ENCODE measurements at places on chromosomes 1 and 21.
A peak's percentile ranks its signal among the peaks of the same experiment; 100 is the strongest.

DNA sequence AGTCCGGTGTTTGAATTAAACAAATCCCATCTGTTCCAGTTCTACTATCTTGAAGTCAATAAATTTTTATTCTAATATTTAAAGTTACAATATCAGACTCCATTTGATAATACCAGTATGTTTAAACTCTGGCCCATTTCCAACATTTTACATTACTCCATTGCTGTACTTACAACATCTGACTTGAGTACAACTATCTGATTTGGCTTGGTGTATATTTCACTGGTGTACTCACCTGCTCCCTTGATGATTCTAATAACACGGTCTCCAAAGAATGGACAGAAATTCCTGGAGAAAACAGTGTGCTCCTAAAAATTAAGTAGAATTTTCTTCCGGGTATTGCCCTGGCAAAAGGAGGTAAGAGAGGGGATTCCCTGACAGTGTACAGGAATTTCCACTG is 680.5 kb upstream of the ADAMTS5 start:
- no peak for DNase-seq

- DNase-seq: no peak
Measured at GRCh38 chr1:88141499-88142074, 542.5 kb upstream of the PKN2 start.

GRCh38 chr1:226606311-226607267 is 58.0 kb downstream of the STUM start:
- no peak for DNase-seq

DNA sequence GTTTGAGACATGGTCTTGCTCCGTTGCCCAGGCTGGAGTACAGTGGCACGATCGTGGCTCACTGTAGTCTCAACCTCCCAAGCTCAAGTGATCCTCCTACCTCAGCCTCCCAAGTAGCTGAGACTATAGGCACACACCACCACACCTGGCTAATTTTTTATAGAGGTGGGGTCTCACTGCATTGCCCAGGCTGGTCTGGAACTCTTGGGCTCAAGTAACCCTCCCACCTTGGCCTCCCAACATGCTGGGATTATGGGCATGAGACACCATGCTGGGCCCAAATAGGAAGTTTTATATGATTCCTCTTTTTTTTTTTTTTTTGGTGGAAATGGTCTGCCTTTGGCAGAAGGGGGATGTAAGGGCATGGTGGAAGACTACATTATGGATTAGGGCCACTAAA is 6.1 kb upstream of the FNDC7 start:
- no peak for DNase-seq

- peak; percentile 76 for DNase-seq
Measured at GRCh38 chr1:7669559-7670311, 101.4 kb upstream of the VAMP3 start.

- DNase-seq: no peak
Measured at GRCh38 chr21:43354026-43354420, 72.9 kb downstream of the SIK1 start.

DNA sequence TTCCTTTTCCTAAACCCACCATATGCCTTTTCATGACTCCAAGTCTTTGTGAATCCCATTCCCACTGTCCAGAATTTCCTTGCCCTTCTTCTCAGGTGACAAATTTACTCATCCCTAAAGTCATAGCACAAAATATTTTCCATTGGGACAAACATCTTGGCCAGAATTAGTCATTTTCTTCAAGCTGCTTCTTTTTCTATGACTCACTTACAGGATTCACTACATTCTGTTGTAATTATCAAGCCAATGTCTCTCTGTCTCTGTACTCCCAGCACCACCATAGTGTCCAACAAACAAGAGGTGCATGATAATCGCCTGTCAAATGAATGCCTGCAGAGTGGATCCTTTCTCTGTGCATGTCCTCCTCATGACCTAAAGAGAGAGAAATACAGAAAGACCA is 37.8 kb downstream of the SGIP1 start:
- DNase-seq: no peak

DNA sequence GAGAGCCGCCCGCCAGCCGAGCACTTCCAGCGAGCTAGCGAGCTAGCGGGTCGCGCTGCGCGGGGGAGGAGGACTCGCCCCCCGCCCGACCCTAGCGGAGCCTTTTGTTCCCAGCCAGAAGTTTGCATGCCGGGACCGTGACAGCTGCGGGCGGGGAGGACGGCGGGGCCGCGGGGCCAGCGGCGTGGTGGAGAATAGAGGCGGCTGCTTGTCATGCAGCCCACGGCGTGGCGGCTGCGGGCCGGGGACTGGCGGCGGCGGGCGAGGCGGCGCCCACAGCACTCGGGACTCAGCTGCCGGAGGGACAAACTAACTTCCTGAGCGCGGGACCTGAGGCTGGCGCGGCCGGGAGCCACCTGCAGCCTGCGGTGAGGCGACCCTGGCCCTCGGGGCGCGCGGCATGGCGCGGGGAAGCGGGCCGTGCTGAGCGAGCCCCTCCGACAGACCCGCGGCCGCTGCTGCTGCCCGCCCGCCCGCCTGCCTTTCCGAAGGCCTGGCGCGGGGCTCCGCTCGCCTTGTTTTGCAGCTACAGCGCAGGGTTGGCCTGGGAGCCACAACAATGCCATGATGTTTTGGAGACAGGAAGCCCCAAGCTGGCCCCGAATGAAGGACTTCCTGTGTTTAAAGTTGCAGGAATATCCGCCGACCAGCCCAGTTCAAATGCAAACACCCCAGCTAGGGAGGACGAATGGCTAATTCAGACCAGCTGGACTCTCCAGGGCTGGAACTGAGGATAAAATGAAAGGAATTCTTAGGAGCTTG is 82.2 kb upstream of the BMP8A start:
- DNase-seq: no peak

- DNase-seq: no peak
Measured at GRCh38 chr1:6071219-6071618, 25.5 kb downstream of the KCNAB2 start.

DNA sequence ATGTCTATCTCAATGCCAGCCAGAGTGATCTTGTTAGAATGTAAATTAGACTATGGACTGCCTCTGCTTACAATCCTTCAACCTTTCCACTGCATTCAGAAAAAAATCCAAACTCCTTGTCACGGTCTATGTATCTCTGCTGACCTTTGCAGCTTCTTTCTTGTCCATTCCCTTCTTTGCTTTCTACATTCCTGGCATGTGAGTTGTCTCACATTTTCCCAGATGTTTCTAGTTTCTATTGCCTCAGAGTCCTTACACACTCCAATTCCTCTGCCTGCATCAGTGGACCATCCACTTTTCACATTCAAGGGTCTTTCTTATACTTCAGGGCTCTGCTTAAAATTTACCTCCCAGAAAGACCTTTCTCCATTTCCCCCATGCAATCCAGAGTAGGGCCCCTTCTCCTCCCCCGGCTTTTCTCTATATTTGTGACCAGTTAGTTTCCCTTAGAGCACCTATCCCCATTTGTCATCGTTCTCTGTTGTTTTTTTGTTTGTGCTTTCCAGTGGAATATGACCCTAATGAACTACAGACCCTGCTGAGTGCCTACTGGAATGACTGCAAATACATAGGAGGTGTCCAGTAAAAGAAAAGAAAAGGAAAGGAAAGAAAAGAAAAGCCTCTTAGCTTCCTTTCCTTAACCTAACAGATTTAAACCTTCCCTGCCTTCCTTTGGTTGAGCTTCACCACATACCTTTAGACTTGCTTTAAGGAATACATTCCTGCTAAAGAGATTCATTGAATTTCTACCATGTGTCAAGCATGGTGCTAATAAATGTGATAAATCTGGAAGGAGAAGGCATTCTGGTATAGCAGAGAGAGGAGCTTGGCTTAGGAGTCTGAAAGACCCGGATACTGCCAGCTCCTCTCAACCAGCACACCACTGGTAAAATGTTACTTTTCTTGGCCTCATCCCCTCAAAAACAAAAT is 102.0 kb downstream of the DIRAS3 start:
- no peak for DNase-seq
